ENCODE measurements at places on chromosomes 1 and 21. TPM values are rescaled to one million over a fixed set of nuclear protein-coding genes. Genes with fewer than 3 reads are reported as not detected.

C2CD4D gene
- total RNA-seq = not detected

SEC16B gene
- 0.76 TPM for total RNA-seq

- H3K36me3 ChIP-seq = peaks cover 27% of the 10 kb centered on the region
- H3K4me1 ChIP-seq = peaks cover 45% of the 10 kb centered on the region
- no peaks in the 10 kb centered on the region for H3K27me3 ChIP-seq
- H3K4me3 ChIP-seq = no peak overlapping the region
Measured at GRCh38 chr1:53549287-53549686, 90.1 kb downstream of the DMRTB1 start.

- H3K4me3 ChIP-seq = no peak overlapping the region
- peaks cover 25% of the 10 kb centered on the region for H3K4me1 ChIP-seq
- H3K27ac ChIP-seq = no peak overlapping the region
- no peak for DNase-seq
- H3K36me3 ChIP-seq = no peaks in the 10 kb centered on the region
Measured at GRCh38 chr1:209045331-209046057, 538.0 kb upstream of the CAMK1G start.

DNA sequence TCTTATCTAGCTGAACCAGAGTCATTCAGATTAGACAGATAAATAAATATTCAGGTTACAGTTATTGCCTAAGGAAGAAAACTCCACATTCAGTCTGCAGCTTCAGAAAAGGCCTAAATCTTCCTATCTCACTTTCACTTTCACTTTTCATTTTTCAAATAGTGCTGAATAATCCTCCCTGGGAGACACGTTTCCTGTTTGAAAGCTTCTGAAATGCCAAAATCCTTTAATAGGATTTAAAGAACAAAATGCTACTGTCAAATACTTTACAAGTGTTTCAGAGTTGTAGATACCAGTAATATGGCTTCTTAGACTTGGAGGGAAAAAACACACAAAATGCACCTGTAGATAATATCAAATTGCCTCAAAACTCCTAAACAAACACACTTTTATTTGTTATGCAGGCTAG is 3.9 kb downstream of the PSMB2 start:
- DNase-seq = no peak
- peaks cover 11% of the 10 kb centered on the region for H3K36me3 ChIP-seq
- peaks cover 48% of the 10 kb centered on the region for H3K4me1 ChIP-seq
- H3K27me3 ChIP-seq = no peaks in the 10 kb centered on the region

DNA sequence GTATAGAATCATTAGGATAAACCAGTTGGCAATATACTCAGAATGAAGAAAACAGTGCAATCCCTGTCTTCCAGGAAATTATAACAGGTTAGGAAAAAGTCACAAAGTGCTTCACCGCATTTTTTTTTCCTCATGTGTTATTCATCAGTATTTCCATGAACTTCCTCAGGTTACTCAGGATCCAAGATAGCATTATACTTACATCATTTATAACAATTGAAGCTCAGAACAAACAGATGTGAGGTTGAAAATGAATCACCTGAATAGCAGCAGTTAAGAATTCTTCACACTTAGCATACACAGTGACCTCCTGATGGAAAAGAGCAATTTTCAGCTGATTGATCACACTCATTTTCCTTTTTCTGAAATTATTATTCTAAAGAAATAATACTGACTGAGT is 1040.7 kb upstream of the B3GALT2 start:
- H3K27ac ChIP-seq = no peak overlapping the region
- no peak overlapping the region for H3K4me3 ChIP-seq
- H3K4me1 ChIP-seq = peaks cover 2% of the 10 kb centered on the region
- no peaks in the 10 kb centered on the region for H3K36me3 ChIP-seq
- no peak for DNase-seq

DNA sequence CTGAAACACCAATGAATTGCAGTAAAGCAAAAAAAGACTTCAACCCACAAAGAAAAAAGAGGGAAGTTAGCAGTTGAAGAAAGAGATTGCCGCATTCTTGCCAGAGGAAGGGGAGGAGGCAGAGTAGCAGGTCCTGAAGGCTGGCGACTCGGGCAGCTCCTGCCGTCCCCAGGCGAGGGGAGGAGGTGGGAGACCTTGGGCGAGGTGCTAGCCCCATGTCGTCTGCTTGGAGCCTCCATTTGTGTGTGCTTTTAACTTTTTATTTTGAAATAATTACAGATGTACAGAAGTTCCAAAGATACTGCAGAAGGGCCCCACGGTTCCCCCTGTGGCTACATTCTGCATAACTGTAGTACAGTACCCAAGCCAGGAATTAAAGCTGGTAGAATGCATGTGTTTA is 6.7 kb downstream of the TRPM2 start:
- H3K4me3 ChIP-seq = no peak overlapping the region
- peaks cover 6% of the 10 kb centered on the region for H3K36me3 ChIP-seq
- no peak for DNase-seq
- H3K4me1 ChIP-seq = no peaks in the 10 kb centered on the region

- peaks cover 7% of the 10 kb centered on the region for H3K4me1 ChIP-seq
- H3K36me3 ChIP-seq = no peaks in the 10 kb centered on the region
- H3K4me3 ChIP-seq = no peak overlapping the region
- H3K27me3 ChIP-seq = no peaks in the 10 kb centered on the region
Measured at GRCh38 chr1:24261977-24262376, 57.2 kb upstream of the GRHL3 start.

DNA sequence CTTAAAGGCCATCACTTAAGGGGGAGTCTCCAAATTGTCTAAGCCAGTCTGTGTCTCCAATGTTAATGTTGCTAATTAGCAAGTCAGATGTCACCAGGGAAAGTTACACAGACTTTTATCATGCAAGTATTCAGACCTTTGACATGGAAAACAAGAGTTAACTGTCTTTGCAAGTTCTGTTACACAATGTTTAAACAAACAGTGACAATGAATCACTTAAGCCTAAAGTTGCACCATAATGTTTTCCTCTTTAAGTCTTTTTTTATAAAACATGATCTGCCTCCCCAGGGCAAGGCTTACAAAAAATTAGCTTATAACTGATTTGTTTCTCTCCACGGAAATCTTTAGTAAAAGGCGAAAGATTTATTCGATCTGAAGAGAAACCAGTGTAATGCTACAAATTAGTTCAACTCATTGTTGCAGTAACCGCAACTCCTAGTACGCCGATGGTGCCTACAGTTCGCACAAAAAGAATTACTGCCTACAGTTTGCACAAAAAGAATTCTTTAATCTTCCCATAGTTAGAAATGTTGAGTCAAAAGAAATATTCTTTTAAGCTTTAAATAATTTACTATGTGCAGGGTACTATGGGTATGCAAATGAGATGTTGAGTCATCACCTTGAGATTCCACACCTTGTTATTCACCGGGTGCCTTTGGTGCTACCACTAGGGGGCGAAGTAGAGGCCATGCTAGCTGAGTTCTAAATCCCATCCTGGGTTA is 45.3 kb downstream of the HHAT start:
- no peak for DNase-seq
- no peak overlapping the region for H3K4me3 ChIP-seq
- H3K27ac ChIP-seq = peak overlapping the region; percentile 15
- H3K4me1 ChIP-seq = peaks cover 21% of the 10 kb centered on the region
- no peaks in the 10 kb centered on the region for H3K27me3 ChIP-seq

DNA sequence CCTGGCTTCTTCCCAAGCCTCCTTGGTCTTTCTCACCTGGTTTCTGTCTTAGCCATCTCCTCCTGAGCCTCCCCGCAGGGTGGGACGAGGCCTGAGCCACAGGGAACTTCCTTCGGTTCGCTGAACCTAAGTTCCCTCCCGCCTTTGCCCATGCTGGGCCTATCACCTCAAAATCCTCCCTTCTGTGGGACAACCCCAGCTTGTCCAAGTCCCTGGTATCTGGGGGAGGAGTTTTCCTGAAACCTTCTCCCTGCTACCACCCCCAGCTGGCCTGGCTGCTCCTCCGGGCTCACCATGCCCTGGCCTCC is 27.7 kb upstream of the VPS13D start:
- DNase-seq = no peak
- H3K4me1 ChIP-seq = peaks cover 19% of the 10 kb centered on the region
- no peak overlapping the region for H3K27ac ChIP-seq
- H3K27me3 ChIP-seq = no peaks in the 10 kb centered on the region

GRCh38 chr21:39014747-39015146 is 168.5 kb downstream of the PSMG1 start:
- no peak for DNase-seq
- H3K27ac ChIP-seq = no peak overlapping the region
- no peaks in the 10 kb centered on the region for H3K36me3 ChIP-seq
- H3K27me3 ChIP-seq = no peaks in the 10 kb centered on the region

- peak overlapping the region; percentile 96 for H3K27ac ChIP-seq
- H3K36me3 ChIP-seq = no peaks in the 10 kb centered on the region
Measured at GRCh38 chr1:94037392-94038229, 83.3 kb downstream of the ABCA4 start.

GRCh38 chr1:20560966-20561365 is 8.6 kb downstream of the FAM43B start:
- H3K4me1 ChIP-seq = no peaks in the 10 kb centered on the region
- no peak overlapping the region for H3K4me3 ChIP-seq
- peaks cover 48% of the 10 kb centered on the region for H3K27me3 ChIP-seq
- no peaks in the 10 kb centered on the region for H3K36me3 ChIP-seq
- no peak overlapping the region for H3K27ac ChIP-seq
- DNase-seq = no peak

DNA sequence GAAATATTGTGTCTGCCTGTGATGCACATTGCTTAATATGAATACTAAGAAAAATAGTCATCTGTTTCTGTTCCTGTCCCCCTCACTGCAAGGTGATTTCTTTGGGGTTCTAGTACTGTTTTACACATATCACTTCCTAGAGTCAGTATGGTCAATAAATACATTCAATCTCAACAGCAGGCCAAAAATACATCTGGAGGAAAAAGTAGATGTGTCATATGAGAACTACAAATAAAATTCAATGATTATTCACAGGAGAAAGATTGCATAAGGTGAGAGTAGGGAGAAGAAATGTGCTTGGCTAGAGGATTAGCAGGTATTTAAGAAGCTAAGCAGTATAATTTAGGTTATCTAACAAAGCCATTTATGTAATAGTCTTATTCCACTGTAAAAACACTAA is 45.3 kb upstream of the SAMSN1 start:
- H3K4me3 ChIP-seq = no peak overlapping the region
- H3K4me1 ChIP-seq = no peaks in the 10 kb centered on the region
- no peak for DNase-seq
- no peaks in the 10 kb centered on the region for H3K27me3 ChIP-seq
- H3K36me3 ChIP-seq = no peaks in the 10 kb centered on the region

- H3K4me3 ChIP-seq = no peak overlapping the region
- H3K4me1 ChIP-seq = peaks cover 22% of the 10 kb centered on the region
- DNase-seq = no peak
- H3K36me3 ChIP-seq = no peaks in the 10 kb centered on the region
- no peak overlapping the region for H3K27ac ChIP-seq
Measured at GRCh38 chr1:98176936-98177335, 256.1 kb upstream of the DPYD start.

DNA sequence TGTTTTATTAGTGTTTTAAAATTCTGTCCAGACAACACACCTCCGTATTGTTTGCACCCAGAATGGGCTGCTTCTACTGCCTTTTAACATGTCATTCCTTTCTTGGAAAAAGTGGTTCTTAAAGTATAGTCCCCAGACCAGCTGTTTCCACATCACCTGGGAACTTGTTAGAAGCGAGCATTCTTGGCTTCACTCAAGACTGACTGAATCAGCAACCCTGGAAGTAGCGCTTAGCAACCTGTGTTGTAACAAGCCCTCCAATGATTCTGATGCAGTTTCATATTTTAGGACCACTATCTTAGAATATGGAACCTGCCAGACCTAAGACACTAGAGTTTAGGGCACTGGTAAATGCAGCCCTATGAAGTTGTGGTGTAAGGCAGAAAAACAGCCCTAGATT is 6.0 kb upstream of the PPIE start:
- H3K4me3 ChIP-seq = no peak overlapping the region
- no peak overlapping the region for H3K27ac ChIP-seq
- no peaks in the 10 kb centered on the region for H3K4me1 ChIP-seq
- peaks cover 66% of the 10 kb centered on the region for H3K27me3 ChIP-seq

- H3K4me3 ChIP-seq = no peak overlapping the region
- peaks cover 9% of the 10 kb centered on the region for H3K36me3 ChIP-seq
- no peak for DNase-seq
- no peak overlapping the region for H3K27ac ChIP-seq
Measured at GRCh38 chr21:37402251-37402867, 35.8 kb downstream of the DYRK1A start.

- DNase-seq = no peak
- H3K4me3 ChIP-seq = no peak overlapping the region
- no peaks in the 10 kb centered on the region for H3K27me3 ChIP-seq
- no peak overlapping the region for H3K27ac ChIP-seq
- peaks cover 5% of the 10 kb centered on the region for H3K4me1 ChIP-seq
Measured at GRCh38 chr1:186888367-186888766, 59.6 kb downstream of the PLA2G4A start.

DNA sequence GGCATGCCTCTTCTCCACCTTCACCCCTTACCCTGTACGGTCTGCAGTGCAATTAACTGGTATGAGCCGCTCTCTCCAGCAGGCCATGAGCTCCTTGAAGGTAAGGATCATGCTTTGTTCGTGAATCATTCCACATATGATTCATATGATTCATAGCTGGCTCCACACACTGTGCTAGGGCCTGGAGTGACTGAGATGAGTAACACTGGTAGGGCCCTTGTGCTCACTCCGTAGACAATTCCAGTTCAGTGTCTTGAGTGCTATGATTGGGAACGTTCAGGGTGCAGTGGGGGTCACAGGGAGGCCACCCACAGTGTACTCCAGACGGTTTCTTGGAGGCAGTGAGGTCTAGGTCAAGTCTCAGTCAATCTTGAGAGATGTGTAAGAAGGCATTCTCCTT is 239.8 kb downstream of the LMX1A start:
- DNase-seq = no peak
- no peak overlapping the region for H3K27ac ChIP-seq

DNA sequence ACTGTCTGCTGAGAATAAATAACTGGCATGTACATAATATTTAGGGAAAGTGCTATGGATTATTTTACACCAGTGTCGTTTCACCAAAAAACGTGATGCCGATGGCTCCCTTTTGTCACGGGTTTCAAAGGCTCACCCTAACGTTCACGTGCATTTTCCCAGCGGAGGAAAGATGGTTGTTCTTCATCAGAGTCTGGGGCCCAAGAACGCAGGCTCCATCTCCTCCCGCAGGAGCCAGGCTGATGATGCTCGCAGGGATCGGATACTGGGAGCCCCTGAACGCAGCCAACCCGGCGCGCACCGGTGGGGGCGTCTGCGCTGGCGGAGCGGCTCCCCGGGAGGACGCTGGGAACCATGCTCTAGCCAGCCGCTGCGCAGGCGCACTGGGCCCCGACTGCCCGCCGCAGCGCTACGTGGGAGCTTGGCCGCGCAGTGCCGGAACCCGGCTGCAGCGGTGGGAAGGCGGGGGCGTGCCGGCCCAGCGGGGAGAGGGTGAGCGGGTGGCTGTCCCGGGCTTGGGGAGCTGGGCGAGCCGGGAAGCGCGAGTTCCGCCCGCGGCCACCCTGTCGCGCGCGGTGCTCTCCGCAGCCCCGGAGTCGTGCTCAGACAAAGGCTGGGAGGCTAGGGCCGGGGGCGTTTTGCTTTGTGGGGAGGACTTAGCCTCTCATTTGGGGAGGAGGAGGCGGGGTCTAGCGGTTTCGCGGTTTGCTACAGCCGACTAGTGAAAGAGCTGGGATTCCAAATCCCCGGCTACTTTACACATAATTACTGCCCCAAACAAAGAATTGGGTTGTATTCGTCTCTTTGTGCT is at the start of gene ZFP69B:
TSS of gene ZFP69B (plus strand) at position 793 of the 811 bp plus-strand sequence. CDS start 486 bp downstream, outside the sequence.
- H3K27ac ChIP-seq = peak within 1 kb of the TSS; percentile 94
- H3K36me3 ChIP-seq = peaks cover 30% of the 10 kb centered on the region
- peak within 1 kb of the TSS; percentile 87 for H3K4me3 ChIP-seq
- peak; percentile 99 for DNase-seq
- H3K27me3 ChIP-seq = no peaks in the 10 kb centered on the region

- no peak overlapping the region for H3K4me3 ChIP-seq
- H3K4me1 ChIP-seq = no peaks in the 10 kb centered on the region
- peaks cover 3% of the 10 kb centered on the region for H3K36me3 ChIP-seq
- H3K27me3 ChIP-seq = peaks cover 3% of the 10 kb centered on the region
- H3K27ac ChIP-seq = no peak overlapping the region
- DNase-seq = no peak
Measured at GRCh38 chr1:143497374-143497747, 474.4 kb downstream of the FAM72C start.

Data from osteocyte (in vitro differentiated cells).